ENCODE measurements at places on chromosomes 3 and 15.

- DNase-seq = no peak
Measured at GRCh38 chr15:101280007-101280406, 2.7 kb upstream of the SELENOS start.

- DNase-seq = peak; percentile 33
Measured at GRCh38 chr3:101571028-101571895, 2.7 kb upstream of the PCNP start.

GRCh38 chr3:32398531-32398930 lies 6.9 kb downstream of the CMTM7 start:
- DNase-seq = no peak

GRCh38 chr3:24062916-24063315 lies 117.8 kb downstream of the NR1D2 start:
- DNase-seq = no peak

GRCh38 chr3:195255571-195256501 lies 15.1 kb downstream of the XXYLT1 start:
- no peak for DNase-seq

- no peak for DNase-seq
Measured at GRCh38 chr3:131393051-131393450, 11.5 kb downstream of the NUDT16 start.

DNA sequence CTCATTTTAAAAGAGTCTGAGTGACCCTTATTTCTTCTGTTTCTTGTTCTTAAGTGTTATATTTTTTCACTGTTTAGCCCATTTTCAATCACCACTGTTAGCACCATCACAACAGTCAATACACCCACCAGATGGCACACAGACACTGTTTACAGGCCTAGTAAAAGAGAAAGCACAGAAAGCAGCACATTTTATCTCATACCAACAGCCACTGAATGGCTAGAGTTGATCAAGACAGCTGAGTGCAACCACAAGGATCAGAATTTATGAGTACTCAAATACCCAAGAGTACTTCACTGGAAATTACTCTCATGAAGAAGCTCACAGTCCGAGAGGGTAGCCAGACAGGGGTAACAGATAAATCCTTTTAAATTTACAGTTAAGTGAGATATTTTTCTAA lies 127.0 kb downstream of the TFDP2 start:
- no peak for DNase-seq

DNA sequence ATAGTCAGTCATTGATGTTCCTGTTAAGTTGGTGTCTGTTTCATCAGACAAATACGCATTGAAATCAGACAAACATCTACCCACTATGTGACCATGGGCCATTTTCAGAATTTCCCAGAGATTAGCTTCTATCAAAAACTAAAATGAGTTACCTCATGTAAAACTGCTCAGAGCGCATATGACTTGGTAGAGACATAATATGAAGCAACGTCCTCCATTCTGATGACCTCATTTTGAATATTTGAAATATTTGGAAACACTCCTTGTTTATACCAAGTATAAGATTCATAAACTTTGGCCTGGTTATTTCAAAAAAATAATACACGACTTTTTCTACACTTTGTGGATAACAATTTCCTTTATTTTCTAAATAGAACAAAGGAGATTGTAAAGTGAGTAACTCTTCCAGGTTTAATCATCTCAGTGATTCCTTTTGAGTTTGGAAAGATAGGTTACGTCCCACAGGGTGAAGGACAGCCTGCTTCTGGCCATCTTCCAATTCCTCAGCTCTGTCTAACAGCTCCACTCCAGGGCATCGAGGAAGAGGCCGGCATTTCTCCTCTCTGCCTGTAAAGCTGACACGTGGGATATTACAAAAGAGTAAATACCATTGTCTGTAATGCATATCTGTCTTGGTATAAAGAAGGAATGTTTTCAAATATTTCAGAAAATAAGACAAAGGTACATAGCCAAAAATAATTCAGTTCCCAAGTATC lies 122.6 kb downstream of the CADM2 start:
- no peak for DNase-seq

DNA sequence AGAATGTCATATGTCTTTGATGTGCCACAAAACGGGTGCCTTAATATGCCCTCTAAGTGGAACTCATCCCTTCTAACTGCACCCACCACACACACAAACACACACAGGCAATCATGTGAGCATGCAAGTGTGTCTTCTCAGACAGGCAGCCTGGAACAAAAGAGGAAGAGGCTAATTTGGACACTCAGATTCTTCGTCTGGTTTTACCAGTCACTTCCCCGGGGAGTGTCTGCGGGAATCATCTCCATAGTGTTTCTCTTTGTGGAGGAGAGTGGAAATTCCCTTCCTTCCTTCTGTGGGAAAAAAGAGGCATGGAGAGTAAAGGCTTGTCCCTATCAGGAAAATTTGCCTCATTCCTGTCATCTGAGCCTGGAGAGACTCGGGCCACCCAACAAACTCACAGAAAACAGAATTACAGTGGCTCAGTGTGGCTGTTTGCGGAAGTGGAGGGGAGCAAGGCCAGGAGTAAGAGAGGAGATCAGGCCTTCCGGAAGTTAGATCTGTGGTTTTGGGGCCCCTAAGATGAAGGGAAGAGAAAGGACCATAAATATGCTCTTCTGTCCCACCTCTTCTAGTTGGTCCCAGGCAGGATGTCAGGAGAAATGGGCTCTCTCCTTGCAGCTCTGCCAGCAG lies 212.6 kb upstream of the SEMA6D start:
- no peak for DNase-seq

DNA sequence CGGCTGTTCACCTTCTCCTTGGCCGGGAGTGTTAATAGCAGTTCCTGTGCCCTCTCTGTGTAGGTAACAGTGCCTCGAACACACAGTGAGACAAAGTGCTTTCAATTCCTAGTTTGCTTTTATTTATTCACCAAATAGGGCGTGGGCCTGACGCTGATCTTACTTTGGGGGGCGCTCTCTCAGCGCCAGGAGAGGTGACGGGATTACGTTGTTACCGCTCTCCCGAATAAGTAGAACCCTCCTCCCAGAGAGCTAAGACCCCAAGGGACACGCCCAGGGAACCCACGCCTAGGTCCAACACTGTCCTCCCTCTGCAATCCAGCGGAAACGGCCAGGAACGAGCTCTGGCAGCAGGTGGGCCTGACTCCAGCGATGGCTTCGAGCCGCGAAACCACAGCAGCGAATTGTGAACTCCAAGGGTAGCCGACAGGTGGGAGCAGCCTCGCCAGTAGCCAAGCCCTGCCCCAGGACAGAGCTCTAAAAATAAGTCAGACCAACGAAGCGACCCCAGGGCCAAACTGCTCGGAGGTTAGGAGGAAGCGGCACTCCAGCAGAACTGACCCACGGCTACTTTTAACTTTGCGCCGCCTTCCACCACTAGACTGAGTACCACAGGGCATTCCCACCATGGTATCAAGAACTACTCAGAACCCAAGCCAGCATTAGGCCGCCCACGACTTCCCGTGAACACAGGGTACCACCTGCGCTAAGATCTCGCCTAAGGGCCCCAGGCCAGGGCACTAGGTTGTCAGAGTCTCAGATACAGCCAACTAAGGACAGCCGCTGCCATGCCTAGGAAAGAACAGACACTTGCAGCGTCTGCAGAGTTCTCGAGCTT lies 1.6 kb upstream of the SIN3A start:
- peak; percentile 65 for DNase-seq

Measured in activated naive CD4-positive, alpha-beta T cell treated with anti-CD3 and anti-CD28 coated beads, Interleukin-2, amount 10 ng/mL, durations not matched to agents 7 days and 5 days (primary cell).